Left kidney (tissue), 8 donors: ENCODE measurements at places on chromosomes 7 and 10.

- no peak for DNase-seq
Measured at GRCh38 chr10:96397902-96398301, 39.1 kb upstream of the OPALIN start.

DNA sequence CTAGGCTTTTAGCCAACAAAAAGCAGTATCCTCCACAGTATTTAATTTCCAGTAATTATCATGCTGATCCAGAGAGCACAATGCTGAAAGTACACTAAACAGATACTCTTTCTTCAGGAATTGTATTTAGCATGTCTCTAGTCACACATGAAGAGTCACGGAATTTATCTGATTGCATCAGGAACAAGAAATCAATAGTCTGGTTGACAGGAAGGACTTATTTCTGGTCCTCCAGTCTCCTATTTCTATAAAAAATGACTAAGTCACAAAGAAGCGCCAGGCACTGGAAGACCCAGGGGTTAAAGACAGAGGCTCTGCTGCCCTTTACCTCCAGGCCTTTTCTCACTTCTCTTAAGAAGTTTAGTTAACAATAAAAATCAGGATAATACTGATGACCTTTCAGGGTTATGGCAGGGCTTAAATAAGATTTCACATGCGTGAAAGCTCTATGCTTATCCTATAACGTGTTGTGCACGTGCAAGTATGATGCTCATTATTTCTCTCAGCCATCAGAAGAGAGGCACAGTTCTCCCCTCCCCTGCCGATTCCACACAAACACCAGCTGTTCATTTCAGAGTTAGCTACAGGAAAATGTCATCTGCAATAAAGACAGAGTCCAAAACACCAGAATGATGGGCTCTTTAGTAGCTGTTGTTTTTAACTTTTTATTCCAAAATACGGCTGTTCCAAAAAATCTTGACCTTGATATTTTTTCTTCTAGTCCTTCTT is 36.9 kb downstream of the SLC26A4 start:
- no peak for DNase-seq

GRCh38 chr7:87111877-87112276 is 40.4 kb upstream of the DMTF1 start:
- no peak for DNase-seq

DNA sequence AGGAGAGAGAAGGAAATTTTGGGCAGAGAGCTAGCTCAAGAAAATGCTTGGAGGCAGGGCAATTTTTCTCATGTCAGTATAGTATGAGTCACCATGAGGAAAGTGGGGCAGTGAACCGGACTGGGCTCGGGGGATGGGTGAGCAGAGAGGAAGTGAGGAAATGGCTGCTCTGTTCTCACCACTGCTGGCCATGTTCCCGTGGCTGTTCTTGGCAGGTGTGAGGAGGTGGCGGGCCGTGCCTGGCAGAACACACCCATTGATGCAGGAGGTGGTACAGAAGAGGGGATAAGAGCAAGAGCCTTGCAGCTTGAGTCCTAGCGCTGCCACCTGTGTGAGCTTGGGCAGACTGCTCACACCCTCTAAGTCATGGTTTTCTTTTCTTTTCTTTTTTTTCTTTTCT is 304.4 kb upstream of the LYZL1 start:
- no peak for DNase-seq

DNA sequence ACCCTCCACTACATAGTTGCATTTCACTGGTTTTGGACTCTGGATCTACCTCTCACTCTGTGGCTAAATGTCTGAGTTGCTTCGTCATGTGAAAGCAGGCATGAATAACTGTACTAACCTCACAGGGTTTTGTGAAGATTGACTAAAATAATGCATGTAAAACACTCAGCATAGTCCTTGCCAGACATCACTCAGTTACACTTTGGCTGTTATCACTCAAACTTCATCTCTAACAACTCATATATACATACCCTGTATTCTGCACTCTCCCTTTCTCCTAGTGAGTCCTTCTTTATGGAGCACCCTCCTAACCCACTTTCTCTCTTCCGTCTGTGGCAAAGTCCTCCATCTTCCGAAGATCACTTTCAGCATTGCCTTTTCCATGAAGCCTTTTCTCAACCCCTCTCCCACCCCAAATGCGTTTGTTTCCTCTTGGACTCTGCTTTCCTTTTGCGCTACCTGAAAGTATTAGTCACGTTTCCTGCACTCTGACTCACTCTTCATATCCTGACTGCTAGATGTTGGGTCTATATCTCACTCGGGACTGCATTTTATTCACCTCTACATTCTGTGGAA is 72.6 kb downstream of the OSBPL3 start:
- DNase-seq, result no peak

DNA sequence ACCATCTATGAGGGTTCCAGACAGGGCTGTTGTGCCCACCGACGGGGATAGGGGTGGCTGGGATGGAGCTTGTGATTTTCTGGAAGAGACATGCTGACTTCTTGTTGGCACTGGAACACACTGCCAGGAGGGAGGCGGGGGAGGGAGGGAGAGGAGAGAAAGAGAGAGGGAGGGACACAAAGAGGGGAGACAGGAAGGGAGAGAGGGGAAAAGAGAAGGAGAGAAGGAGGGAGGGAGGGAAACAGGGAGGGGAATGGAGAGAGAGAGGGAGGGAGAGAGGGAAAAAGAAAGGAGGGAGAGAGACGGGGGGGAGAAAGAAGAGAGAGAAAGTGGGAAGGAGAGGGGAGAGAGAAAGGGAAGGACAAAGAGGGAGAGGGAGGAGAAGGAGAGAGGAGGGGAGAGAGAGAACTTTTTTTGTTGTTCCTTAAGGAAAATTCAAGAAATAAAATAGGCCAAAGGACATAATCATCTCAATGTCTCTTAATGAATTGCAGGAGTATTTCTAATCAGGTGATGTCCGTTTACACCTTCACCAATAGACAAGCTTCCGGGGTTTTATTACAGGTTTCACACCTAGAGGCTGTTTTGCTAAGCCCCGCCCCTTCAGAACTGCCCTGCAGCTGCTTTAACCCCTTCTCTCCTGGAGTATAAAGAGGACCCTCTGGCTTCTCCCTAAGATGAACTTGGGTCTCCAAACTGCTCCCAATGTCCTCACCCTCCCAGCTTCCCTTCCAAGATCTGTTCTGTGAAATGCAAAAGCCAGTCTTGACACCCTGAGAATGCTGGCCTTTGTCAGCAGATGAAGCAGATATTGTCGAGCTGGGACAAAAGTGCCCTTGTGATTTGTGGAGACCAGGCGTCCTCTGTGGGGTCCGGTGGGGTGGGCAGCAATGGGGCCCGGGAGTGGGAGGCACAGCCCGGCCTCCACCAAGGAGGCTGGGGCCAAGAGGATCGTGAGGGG is 82.0 kb upstream of the GTF2IRD1 start:
- peak; percentile 47 for DNase-seq

DNA sequence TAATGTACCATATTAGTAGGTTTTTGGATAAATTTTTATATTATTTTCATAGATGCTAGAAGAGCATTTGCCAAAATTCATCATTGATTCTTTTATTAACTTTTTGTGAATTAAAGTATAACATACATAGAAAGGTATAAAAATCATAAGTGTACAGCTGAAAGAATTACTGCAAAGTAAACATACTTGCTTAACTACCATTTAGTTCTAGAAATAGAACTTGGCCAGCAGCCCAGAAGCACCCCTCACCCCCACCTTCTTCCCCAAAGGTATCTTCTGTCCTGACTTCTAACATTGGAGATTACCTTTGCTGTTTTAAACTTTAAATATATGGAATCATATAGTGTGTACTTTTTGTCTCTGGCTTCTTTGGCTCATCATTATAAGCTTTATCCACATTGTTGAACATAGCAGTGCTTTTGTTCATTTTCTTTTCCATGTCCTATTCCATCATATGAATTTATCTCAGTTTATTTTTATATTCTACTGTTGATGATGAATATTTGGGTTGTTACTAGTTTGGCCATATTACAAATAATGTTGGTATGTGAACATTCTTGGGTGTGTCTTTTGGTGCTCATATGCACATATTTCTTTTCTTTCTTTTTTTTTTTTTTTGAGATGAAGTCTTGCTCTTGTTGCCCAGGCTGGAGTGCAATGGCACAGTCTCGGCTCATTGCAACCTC is 142.8 kb downstream of the ADK start:
- DNase-seq, result no peak

DNA sequence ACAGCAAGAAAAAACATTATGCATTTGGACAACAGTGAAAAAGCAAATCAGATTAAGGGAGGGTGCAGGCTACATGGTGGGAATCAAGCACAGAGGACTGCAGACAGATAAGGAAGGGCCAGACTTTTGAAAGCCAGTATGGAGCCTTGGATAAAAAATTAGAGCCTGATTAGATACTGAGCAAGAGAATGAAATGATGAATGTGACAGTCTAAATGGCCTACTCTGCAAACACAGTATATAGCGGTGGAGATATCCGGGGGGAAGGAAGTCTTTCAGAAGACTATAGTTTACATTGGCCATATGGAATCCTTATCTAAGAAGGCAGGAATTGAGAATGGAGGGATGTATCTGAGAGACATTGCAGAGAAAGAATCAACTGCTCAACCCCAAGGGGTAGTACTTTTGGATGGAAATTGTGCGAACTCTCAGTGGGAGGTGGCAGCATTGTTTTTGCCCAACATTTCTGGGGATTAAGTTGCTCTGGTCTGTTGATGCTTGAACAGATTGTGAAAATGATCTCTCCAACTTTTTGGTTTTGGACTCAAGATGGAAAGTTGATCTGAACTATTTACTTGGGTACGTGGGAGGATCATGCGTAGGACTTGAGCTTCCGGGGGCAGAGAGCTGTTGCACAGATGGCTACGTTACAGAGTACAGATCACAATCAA is 39.4 kb upstream of the CHCHD3 start:
- peak; percentile 18 for DNase-seq
